Progenitor cell of endocrine pancreas (in vitro differentiated cells): ENCODE measurements at places on chromosomes 4 and X. TPM values are rescaled to one million over a fixed set of nuclear protein-coding genes. Genes with fewer than 3 reads are reported as not detected.
A peak's percentile ranks its signal among the peaks of the same experiment; 100 is the strongest.

Gene PSMD10
- total RNA-seq, result 84.7 and 87.4 TPM in 2 replicates

Gene SPANXN4
- total RNA-seq, result not detected in 2 replicates

DNA sequence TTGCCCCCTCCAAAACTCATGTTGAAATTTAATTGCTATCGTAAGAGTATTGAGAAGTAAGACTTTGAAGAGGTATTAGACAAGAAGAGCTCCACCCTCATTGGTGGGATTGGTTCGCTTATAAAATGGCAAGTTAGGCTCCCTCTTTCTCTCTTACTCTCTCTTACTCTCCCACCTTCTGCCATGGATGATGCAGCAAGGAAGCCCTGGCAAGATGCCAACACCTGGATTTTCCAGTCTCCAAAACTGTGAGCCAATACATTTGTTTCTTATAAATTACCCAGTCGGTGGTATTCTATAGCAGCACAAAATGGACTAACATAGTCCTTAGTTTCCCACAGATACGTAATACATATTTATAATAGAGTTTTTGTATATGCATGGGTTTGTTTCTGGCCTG lies 119.4 kb downstream of the DDIT4L start:
- no peak for DNase-seq
- H3K27me3 ChIP-seq, result no peaks in the 10 kb centered on the region
- no peaks in the 10 kb centered on the region for H3K36me3 ChIP-seq
- no peaks in the 10 kb centered on the region for H3K4me1 ChIP-seq
- no peak overlapping the region for H3K27ac ChIP-seq
- no peak overlapping the region for H3K4me3 ChIP-seq

DNA sequence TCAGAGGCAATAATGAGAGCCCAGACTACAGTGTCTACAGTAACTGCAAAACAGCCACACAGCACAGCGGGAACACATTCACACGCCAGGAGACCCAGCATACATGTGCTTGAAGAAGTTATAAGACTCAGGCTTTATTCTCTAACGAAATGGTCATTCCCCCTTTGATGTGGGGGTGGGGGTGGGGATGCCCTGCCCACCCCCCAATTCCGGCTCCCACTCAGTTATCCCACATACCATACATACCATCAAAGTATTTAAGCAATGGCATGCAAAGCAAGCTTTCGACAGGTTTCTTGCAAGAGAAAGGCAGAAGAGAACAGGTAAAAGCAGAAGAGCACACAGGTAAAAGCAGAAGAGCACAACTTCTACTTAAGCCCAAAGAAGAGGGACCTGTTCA lies 3.6 kb downstream of the MECP2 start:
- H3K36me3 ChIP-seq, result peaks cover 7% of the 10 kb centered on the region
- peak overlapping the region; percentile 16 for H3K4me3 ChIP-seq
- no peaks in the 10 kb centered on the region for H3K27me3 ChIP-seq
- peaks cover 39% of the 10 kb centered on the region for H3K4me1 ChIP-seq
- no peak for DNase-seq
- peak overlapping the region; percentile 82 for H3K27ac ChIP-seq

- H3K4me3 ChIP-seq, result no peak overlapping the region
- H3K27ac ChIP-seq, result no peak overlapping the region
- peaks cover 11% of the 10 kb centered on the region for H3K4me1 ChIP-seq
- H3K27me3 ChIP-seq, result no peaks in the 10 kb centered on the region
- no peaks in the 10 kb centered on the region for H3K36me3 ChIP-seq
- no peak for DNase-seq
Measured at GRCh38 chrX:50180073-50180940, 20.5 kb downstream of the AKAP4 start.

- no peak overlapping the region for H3K4me3 ChIP-seq
- H3K27me3 ChIP-seq, result no peaks in the 10 kb centered on the region
- no peak for DNase-seq
- no peaks in the 10 kb centered on the region for H3K4me1 ChIP-seq
- H3K27ac ChIP-seq, result no peak overlapping the region
- H3K36me3 ChIP-seq, result no peaks in the 10 kb centered on the region
Measured at GRCh38 chr4:74772106-74772505, 22.2 kb downstream of the BTC start.

- peaks cover 6% of the 10 kb centered on the region for H3K4me1 ChIP-seq
- H3K27me3 ChIP-seq, result peaks cover 30% of the 10 kb centered on the region
- H3K36me3 ChIP-seq, result peaks cover 2% of the 10 kb centered on the region
- peak within 1 kb of the TSS; percentile 89 for H3K27ac ChIP-seq
- H3K4me3 ChIP-seq, result peak within 1 kb of the TSS; percentile 95
Measured at GRCh38 chr4:155666344-155667221, at the start of gene GUCY1A1. Gene GUCY1A1 (plus strand): TSS chr4:155666848. CDS start chr4:155696868, 30,020 bp downstream.

- peaks cover 3% of the 10 kb centered on the region for H3K4me1 ChIP-seq
- H3K36me3 ChIP-seq, result no peaks in the 10 kb centered on the region
- no peak overlapping the region for H3K27ac ChIP-seq
- DNase-seq, result no peak
Measured at GRCh38 chr4:7202411-7202810, 10.1 kb downstream of the SORCS2 start.

- no peaks in the 10 kb centered on the region for H3K36me3 ChIP-seq
- no peak for DNase-seq
- H3K4me1 ChIP-seq, result no peaks in the 10 kb centered on the region
- H3K27me3 ChIP-seq, result no peaks in the 10 kb centered on the region
- H3K4me3 ChIP-seq, result no peak overlapping the region
Measured at GRCh38 chr4:155179216-155179615, 29.2 kb upstream of the NPY2R start.

DNA sequence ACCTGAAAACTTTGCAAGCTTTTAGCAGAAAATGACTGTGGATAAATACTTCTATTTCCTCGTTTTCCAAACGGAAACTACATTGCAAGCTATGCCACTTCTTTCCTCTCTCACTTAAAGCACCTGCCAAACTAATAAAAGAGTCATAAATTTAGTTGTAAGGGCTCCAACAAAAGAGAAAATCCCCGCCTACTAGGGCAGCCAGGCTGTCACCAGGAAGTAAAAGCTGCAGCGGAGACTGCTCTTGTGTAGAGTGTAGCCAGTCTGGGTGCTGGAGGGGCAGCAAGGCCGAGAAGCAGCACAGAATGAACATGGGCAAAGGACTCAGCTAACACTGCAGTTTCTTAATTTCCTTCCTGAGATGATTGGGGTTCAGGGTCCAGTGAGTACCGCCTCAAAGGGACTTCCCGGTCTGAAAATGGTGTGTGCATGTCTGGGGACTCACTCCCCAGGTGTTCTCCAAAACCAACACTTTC lies 89.3 kb upstream of the MAML3 start:
- no peaks in the 10 kb centered on the region for H3K27me3 ChIP-seq
- H3K27ac ChIP-seq, result peak overlapping the region; percentile 81
- H3K36me3 ChIP-seq, result no peaks in the 10 kb centered on the region

- no peak overlapping the region for H3K4me3 ChIP-seq
- H3K27ac ChIP-seq, result no peak overlapping the region
- peaks cover 1% of the 10 kb centered on the region for H3K36me3 ChIP-seq
- H3K4me1 ChIP-seq, result no peaks in the 10 kb centered on the region
Measured at GRCh38 chrX:25544641-25545040, 528.9 kb upstream of the ARX start.

GRCh38 chr4:24141836-24142235 lies 252.0 kb upstream of the PPARGC1A start:
- no peak for DNase-seq
- no peaks in the 10 kb centered on the region for H3K27me3 ChIP-seq

- H3K27me3 ChIP-seq, result no peaks in the 10 kb centered on the region
- H3K4me1 ChIP-seq, result peaks cover 6% of the 10 kb centered on the region
- DNase-seq, result no peak
- H3K36me3 ChIP-seq, result peaks cover 42% of the 10 kb centered on the region
- no peak overlapping the region for H3K4me3 ChIP-seq
Measured at GRCh38 chr4:78310007-78310739, 241.4 kb upstream of the ANXA3 start.

DNA sequence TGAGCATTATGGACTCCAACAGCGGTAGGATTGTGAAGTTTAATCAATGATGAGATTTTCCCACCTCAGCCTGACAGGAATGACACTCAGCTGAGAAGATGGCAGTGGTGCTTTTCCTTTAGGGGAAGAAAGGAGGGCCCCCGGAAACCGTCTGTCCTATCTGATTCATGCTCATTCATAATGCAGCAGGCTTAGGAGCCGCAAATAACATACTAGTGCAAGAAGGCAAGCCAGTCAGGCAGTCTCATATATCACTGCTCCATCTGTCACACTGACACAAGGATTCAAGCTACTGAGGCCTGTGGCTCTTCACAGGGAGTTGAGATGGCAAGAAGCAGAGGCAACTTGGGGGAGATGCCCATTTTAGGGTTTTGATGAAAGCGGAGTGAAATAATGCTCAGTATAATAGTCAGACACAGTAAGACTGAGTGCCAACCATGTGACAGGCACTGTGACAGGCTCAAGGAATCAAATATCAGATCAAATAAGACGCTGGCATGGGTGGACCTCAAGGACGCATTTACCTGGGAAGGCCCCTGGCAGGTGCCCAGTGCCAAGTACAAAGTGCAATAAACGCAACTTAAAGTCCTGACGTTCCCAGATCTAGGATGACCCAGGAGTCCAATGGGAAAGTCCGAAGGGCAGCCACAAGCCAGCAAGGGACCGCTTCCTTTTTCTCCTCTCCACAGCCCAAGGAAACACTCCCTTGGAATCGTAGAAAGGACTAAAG lies 63.4 kb downstream of the FHDC1 start:
- H3K36me3 ChIP-seq, result no peaks in the 10 kb centered on the region
- H3K4me1 ChIP-seq, result peaks cover 23% of the 10 kb centered on the region
- H3K4me3 ChIP-seq, result no peak overlapping the region

Gene OSTC
- total RNA-seq, result 155 and 165 TPM in 2 replicates

GRCh38 chr4:101983835-101984234 lies 193.3 kb downstream of the BANK1 start:
- DNase-seq, result no peak
- H3K4me3 ChIP-seq, result no peak overlapping the region
- no peaks in the 10 kb centered on the region for H3K36me3 ChIP-seq
- no peaks in the 10 kb centered on the region for H3K27me3 ChIP-seq

- H3K4me1 ChIP-seq, result peaks cover 25% of the 10 kb centered on the region
- H3K27me3 ChIP-seq, result no peaks in the 10 kb centered on the region
- H3K36me3 ChIP-seq, result peaks cover 11% of the 10 kb centered on the region
- H3K4me3 ChIP-seq, result no peak overlapping the region
- H3K27ac ChIP-seq, result no peak overlapping the region
Measured at GRCh38 chrX:85994228-85994627, 53.1 kb downstream of the CHM start.

- peaks cover 22% of the 10 kb centered on the region for H3K27me3 ChIP-seq
- H3K27ac ChIP-seq, result peak overlapping the region; percentile 4
- no peaks in the 10 kb centered on the region for H3K36me3 ChIP-seq
- H3K4me1 ChIP-seq, result no peaks in the 10 kb centered on the region
Measured at GRCh38 chrX:150547375-150548115, 20.9 kb upstream of the MTM1 start.

DNA sequence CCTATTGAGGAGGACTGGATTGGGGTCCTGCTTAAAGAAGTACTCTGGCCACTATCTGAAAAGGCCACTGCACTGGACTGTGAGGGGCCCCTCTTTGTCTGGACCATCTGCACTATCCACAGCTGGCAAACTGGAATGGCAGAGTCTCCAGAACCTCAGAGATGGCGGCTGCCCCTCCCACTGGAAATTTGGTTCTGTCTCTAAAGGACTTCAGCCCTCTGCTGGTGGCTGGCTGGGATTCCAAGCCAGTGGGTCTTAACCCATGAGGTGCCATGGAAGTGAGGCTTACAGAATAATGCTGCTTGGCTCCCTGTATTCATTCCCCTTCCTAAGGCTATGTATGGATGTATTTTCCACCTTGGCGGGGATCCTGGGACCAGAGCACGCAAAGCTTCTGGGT lies 41.6 kb upstream of the CYLC1 start:
- DNase-seq, result no peak
- no peak overlapping the region for H3K27ac ChIP-seq
- H3K27me3 ChIP-seq, result no peaks in the 10 kb centered on the region

Gene HMGB3
- 252 and 257 TPM in 2 replicates for total RNA-seq

GRCh38 chr4:161936625-161937550 lies 226.9 kb downstream of the FSTL5 start:
- peaks cover 7% of the 10 kb centered on the region for H3K4me1 ChIP-seq
- no peak overlapping the region for H3K27ac ChIP-seq
- no peaks in the 10 kb centered on the region for H3K36me3 ChIP-seq
- H3K4me3 ChIP-seq, result no peak overlapping the region
- H3K27me3 ChIP-seq, result no peaks in the 10 kb centered on the region

- no peak for DNase-seq
- no peaks in the 10 kb centered on the region for H3K27me3 ChIP-seq
Measured at GRCh38 chr4:131344761-131345160, 1804.3 kb upstream of the PCDH10 start.

DNA sequence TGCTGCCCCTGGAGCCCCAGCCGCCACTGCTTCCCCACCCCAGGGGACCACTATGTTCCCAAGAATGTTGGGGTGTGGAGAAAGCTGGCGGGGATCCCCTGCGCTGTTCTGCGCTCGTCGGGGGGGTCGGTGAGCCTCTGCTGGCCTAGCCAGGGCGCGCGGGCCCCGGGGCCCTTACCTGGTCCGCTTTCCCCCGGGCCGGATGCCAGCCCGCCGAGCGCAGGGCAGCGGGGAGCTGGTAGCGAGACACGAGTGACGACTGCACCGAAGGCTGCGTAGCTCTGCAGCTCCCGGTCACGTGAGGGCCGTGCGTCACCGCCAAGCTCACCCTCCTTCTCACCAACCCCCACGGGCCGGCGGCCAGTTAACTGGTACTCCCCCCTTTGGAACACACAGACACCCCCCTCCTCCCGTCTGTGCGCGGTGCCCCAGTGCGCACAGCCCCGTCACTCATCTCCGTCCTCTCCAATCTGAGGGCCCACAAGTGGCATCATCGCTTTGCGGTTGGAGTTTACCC lies at the start of gene BEX1:
Gene BEX1 (minus strand): TSS at position 254 of the 517 bp plus-strand sequence. CDS start 897 bp downstream, outside the sequence.
- H3K27me3 ChIP-seq, result no peaks in the 10 kb centered on the region
- DNase-seq, result peak; percentile 57
- H3K36me3 ChIP-seq, result peaks cover 5% of the 10 kb centered on the region

DNA sequence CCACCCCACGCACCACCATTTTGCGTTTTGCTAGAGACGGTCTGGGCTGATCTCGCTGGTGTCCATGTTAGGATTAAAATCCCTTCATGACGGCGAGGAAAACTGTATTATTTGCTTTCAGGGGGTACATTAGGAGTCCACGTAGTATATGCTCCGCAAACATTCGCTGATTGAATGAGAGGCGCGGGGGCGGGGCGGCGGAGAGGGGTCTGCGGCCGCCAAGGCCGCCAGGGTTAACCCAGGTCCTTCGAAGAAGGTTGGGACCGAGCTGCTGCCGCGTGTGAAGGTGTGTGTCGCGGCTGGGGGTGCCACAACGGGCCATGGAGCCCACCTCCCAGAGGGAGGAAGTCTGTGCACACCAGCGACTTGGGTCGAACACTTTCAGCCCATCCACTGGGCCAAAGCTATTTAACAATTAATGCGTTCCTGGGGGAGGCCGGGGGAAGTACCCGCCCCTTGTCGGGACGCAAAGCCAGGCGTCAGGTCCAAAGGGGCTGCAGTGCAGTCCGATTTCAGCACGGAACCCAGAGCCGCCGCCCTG lies 6.4 kb upstream of the PITX2 start:
- peak overlapping the region; percentile 27 for H3K4me3 ChIP-seq
- no peak overlapping the region for H3K27ac ChIP-seq
- DNase-seq, result no peak
- H3K36me3 ChIP-seq, result no peaks in the 10 kb centered on the region
- peaks cover 18% of the 10 kb centered on the region for H3K4me1 ChIP-seq
